Upper lobe of right lung (tissue), 1 donor: ENCODE measurements at places on chromosomes 7 and 10. TPM values are rescaled to one million over a fixed set of nuclear protein-coding genes. Genes with fewer than 3 reads are reported as not detected.

VPS37D gene
- 1.4 TPM for total RNA-seq

KCP gene
- total RNA-seq, result 1.3 TPM

NSMCE4A gene
- 38.4 TPM for total RNA-seq

GFRA1 gene
- total RNA-seq, result 3.4 TPM

CPA4 gene
- not detected for total RNA-seq

SLC35G1 gene
- total RNA-seq, result 4.4 TPM

PILRA gene
- 36.9 TPM for total RNA-seq

- H3K4me1 ChIP-seq, result no peaks in the 10 kb centered on the region
- DNase-seq, result no peak
Measured at GRCh38 chr7:16260236-16260728, 161.1 kb downstream of the CRPPA start.

DNA sequence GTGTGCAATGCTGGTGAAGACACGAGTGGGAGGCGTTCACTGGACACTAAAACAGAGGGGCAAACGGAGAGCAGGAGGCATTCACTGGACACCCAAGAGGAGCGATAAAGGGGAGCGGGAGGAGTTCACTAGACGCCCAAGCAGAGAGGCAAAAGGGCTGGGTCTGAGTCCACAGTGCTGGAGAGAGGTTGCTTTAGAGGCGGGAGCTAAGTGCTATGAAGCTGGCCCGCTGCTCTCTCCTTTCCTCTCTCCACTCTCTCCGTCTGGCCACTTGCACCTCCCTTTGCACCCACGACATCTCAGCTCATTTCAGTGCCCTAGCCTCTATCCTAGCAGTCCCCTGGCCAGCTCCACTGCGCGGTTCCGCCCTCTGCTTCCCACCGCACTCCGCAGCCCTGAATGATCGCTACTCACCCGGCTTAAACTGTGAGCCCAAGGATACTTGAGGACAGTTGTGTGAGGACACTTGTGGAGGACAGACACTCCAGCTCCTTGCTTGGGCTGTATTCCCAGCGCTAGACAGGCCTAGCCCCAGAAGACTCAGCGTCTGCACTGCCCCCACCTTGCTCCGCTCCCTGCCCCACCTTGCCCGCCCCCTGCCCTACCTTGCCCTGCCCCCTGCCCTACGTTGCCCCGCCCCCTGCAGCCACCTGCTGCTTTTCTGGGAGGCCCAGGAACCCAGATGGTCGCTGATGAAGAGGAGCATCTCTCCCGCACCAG is 78.8 kb upstream of the CPXM2 start:
- H3K4me1 ChIP-seq, result no peaks in the 10 kb centered on the region
- H3K36me3 ChIP-seq, result no peaks in the 10 kb centered on the region
- H3K27me3 ChIP-seq, result peaks cover 58% of the 10 kb centered on the region
- no peak overlapping the region for H3K4me3 ChIP-seq
- no peak overlapping the region for H3K27ac ChIP-seq

DNA sequence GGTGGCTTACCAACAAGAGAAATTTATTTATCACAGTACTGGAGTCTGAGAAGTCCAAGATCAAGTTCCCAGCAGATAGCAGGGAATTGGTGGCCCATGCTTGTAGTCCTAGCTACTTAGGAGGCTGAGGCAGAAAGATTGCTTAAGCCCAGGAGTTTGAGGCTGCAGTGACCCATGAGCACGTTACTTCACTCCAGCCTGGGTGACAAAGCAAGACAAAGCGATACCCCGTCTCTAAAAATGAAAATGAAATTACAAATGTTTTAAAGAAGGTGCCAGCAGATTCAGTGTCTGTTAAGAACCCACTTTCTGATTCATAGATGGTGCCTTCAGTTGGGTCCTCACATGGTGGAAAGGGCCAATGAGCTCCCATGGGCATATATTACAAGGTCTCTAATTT is 20.6 kb upstream of the ARHGAP12 start:
- H3K27me3 ChIP-seq, result no peaks in the 10 kb centered on the region
- no peak overlapping the region for H3K4me3 ChIP-seq
- peaks cover 8% of the 10 kb centered on the region for H3K4me1 ChIP-seq
- no peak overlapping the region for H3K27ac ChIP-seq

GRCh38 chr10:95820363-95820762 is 64.4 kb downstream of the ENTPD1 start:
- H3K36me3 ChIP-seq, result no peaks in the 10 kb centered on the region
- no peak overlapping the region for H3K4me3 ChIP-seq
- DNase-seq, result no peak
- no peaks in the 10 kb centered on the region for H3K27me3 ChIP-seq

DNA sequence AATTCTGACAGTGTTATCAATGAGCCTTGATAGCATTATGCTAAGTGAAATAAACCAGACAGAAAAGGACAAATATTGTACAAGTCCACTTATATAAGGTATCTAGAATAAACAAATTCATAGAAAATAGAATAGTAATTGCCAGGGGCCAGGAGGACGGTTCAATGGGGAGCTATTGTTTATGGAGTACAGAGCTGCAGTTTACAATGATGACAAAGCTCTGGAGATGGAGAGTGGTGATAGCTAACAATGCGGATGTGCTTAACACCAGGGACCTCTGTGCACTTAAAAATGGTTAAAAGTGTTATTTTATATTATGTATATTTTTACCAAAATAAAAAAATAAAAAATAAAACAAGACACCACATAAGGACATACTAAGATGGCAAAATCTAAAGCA is 46.1 kb upstream of the ZNF33B start:
- no peak overlapping the region for H3K4me3 ChIP-seq
- H3K27me3 ChIP-seq, result no peaks in the 10 kb centered on the region
- DNase-seq, result no peak
- H3K4me1 ChIP-seq, result no peaks in the 10 kb centered on the region
- no peaks in the 10 kb centered on the region for H3K36me3 ChIP-seq

- DNase-seq, result no peak
- no peaks in the 10 kb centered on the region for H3K27me3 ChIP-seq
- no peaks in the 10 kb centered on the region for H3K4me1 ChIP-seq
- no peak overlapping the region for H3K27ac ChIP-seq
- no peaks in the 10 kb centered on the region for H3K36me3 ChIP-seq
- H3K4me3 ChIP-seq, result no peak overlapping the region
Measured at GRCh38 chr7:80977751-80978150, 58.9 kb upstream of the SEMA3C start.

DNA sequence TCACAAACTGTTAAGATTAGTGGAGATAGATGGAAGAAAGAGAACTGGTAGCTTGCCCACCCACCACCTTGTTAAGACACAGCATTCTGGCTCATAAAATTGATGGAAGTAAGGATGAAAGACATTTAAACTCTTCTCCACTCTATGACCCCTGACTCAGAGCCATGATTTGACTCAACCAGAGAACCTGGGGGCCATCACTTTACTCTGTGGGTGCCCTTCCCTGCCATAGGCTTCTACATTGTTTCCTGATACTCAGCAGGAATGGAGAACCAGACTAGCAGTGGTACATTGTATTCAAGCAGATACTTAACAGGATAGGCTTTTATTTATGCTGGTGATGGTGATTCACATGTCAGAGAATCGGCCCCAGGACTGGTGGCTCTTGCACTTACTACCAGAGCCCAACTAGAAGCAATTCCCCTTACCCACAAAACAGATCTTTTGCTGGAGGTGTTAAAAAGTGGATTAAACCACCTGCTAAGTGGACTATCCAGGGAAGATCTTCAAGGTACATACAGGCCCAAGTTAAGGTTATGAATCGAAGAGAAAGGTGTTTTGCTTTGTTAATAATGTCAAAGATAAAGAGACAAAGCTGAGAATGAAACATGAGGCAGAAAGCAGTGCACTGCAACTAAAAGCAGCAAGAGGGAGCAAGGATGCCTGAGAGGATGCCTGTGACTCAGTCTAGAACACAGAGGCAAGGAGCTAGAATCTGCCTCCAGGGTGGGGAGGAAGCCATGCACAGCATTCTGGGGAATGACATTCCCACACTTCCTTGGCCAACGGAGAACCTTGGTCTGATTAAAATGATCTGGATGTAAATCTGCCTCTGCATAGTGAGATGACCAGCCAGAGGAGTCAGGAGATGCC is 36.0 kb upstream of the GLI3 start:
- H3K4me3 ChIP-seq, result no peak overlapping the region
- H3K36me3 ChIP-seq, result no peaks in the 10 kb centered on the region
- no peak overlapping the region for H3K27ac ChIP-seq
- H3K27me3 ChIP-seq, result no peaks in the 10 kb centered on the region

DNA sequence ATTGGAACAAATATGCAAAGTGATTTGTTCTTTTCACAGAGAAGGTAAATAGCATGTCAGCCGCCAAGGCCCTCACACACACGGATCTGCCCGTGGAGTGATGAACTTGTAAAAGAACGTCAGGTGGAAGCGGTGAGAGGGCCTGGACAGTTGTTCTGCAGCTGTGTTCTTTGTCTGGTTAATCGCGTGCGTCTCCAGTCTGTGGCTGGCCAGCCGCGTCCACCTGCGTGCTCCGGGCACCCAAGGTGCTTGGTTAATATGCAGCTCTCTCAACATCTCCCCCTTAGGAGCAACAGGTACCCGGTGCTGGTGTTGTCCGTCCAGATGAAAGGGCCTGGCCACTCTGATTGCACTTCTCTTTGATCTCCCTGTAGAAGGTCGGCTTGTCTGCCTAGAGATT is 162.9 kb downstream of the MGMT start:
- H3K36me3 ChIP-seq, result no peaks in the 10 kb centered on the region
- H3K27ac ChIP-seq, result no peak overlapping the region
- no peak for DNase-seq
- H3K27me3 ChIP-seq, result no peaks in the 10 kb centered on the region
- no peak overlapping the region for H3K4me3 ChIP-seq

GRCh38 chr10:70122742-70123141 is 9.9 kb downstream of the AIFM2 start:
- no peaks in the 10 kb centered on the region for H3K27me3 ChIP-seq
- no peak for DNase-seq
- peaks cover 13% of the 10 kb centered on the region for H3K36me3 ChIP-seq
- no peaks in the 10 kb centered on the region for H3K4me1 ChIP-seq

GRCh38 chr10:91603931-91604331 is 28.9 kb downstream of the PPP1R3C start:
- no peak overlapping the region for H3K4me3 ChIP-seq
- no peak overlapping the region for H3K27ac ChIP-seq
- H3K36me3 ChIP-seq, result no peaks in the 10 kb centered on the region

- H3K36me3 ChIP-seq, result peaks cover under 1% of the 10 kb centered on the region
- no peak overlapping the region for H3K27ac ChIP-seq
Measured at GRCh38 chr7:135177028-135177696, 6.7 kb upstream of the CYREN start.

- DNase-seq, result no peak
- no peaks in the 10 kb centered on the region for H3K36me3 ChIP-seq
- H3K27me3 ChIP-seq, result no peaks in the 10 kb centered on the region
- H3K4me1 ChIP-seq, result no peaks in the 10 kb centered on the region
- no peak overlapping the region for H3K27ac ChIP-seq
Measured at GRCh38 chr10:60351191-60351853, 38.4 kb downstream of the ANK3 start.

GRCh38 chr7:148563583-148564274 is 26.8 kb upstream of the C7orf33 start:
- DNase-seq, result no peak
- H3K27ac ChIP-seq, result peak overlapping the region; percentile 73
- H3K27me3 ChIP-seq, result no peaks in the 10 kb centered on the region
- no peaks in the 10 kb centered on the region for H3K36me3 ChIP-seq
- peaks cover 13% of the 10 kb centered on the region for H3K4me1 ChIP-seq

DNA sequence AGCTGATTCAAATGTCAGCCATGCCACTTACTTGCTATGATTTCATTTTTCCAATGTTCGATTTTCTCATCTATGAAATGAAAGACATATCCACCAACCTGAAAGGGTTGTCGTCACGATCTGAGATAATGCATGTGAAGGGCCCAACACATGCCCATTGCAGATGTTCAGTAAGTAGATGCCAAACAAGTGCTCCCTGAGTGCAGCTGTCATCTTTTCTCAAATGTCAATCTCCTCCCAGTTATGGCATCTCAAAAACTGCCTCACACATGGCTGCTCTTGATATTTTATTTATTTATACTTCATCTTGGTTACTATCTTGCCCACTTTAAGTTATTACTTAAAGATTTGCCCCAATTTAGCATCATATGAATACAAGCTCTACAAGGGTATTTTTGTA is 16.8 kb downstream of the CPEB3 start:
- H3K36me3 ChIP-seq, result no peaks in the 10 kb centered on the region
- H3K27me3 ChIP-seq, result no peaks in the 10 kb centered on the region
- no peak overlapping the region for H3K4me3 ChIP-seq
- peaks cover 4% of the 10 kb centered on the region for H3K4me1 ChIP-seq
- no peak for DNase-seq

- no peak overlapping the region for H3K27ac ChIP-seq
- no peak overlapping the region for H3K4me3 ChIP-seq
- no peak for DNase-seq
- peaks cover 2% of the 10 kb centered on the region for H3K27me3 ChIP-seq
Measured at GRCh38 chr10:129170812-129171211, 296.2 kb upstream of the MGMT start.

- no peaks in the 10 kb centered on the region for H3K27me3 ChIP-seq
- H3K4me3 ChIP-seq, result no peak overlapping the region
- no peaks in the 10 kb centered on the region for H3K4me1 ChIP-seq
- no peaks in the 10 kb centered on the region for H3K36me3 ChIP-seq
- no peak for DNase-seq
- H3K27ac ChIP-seq, result no peak overlapping the region
Measured at GRCh38 chr7:11690395-11690794, 141.6 kb downstream of the THSD7A start.

DNA sequence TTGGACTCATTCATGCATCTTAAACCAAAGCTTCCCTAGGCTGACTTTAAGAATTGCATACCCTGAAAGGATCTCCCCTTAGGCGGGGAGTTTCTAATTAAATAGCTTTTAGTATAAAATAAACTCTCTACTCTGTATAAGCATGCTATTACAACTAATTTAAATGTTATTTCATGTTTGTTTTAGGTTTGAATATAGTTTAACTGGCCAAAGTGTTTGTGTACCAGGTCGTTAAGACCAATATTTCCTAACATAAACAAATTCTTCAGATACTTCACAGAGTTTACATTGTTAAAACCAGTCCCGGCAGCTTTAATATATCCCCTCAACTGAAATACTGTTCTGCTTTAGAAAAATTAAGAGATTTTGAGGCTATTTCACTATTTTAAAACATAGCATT is 2.3 kb downstream of the GLI3 start:
- H3K4me1 ChIP-seq, result peaks cover 32% of the 10 kb centered on the region
- H3K27ac ChIP-seq, result no peak overlapping the region
- no peak for DNase-seq
- H3K27me3 ChIP-seq, result no peaks in the 10 kb centered on the region

- no peak overlapping the region for H3K27ac ChIP-seq
- no peaks in the 10 kb centered on the region for H3K27me3 ChIP-seq
- H3K4me1 ChIP-seq, result peaks cover 37% of the 10 kb centered on the region
Measured at GRCh38 chr10:35413985-35414861, 77.9 kb downstream of the CCNY start.

GRCh38 chr7:132252793-132253100 is 323.5 kb downstream of the PLXNA4 start:
- no peaks in the 10 kb centered on the region for H3K27me3 ChIP-seq
- no peak for DNase-seq
- no peaks in the 10 kb centered on the region for H3K4me1 ChIP-seq
- H3K36me3 ChIP-seq, result no peaks in the 10 kb centered on the region
- H3K27ac ChIP-seq, result no peak overlapping the region

- H3K4me3 ChIP-seq, result no peak overlapping the region
- no peaks in the 10 kb centered on the region for H3K27me3 ChIP-seq
- H3K27ac ChIP-seq, result no peak overlapping the region
- H3K4me1 ChIP-seq, result peaks cover 26% of the 10 kb centered on the region
Measured at GRCh38 chr10:114024876-114025610, 18.6 kb upstream of the ADRB1 start.
